ENCODE measurements at places on chromosomes 6 and 20.
A peak's percentile ranks its signal among the peaks of the same experiment; 100 is the strongest.

DNA sequence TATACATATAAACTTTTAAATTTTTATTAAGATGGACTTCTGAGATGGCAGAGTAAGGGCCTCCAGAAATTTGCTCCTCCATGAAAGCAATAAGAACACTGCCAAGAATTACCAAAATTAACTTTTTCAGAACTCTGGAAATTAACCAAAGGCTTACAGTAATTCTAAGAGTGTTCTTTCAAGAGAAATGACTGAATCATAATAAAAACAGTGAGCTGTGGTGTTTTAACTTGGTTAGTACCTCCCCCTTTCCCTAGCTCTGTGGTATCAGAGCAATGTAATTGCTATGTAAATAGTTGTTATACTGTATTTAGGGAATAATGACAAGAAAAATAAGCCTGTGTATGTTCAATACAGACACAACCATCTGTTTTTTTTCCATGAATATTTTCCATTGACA, 19.0 kb downstream of the HECA start:
- DNase-seq: no peak

DNA sequence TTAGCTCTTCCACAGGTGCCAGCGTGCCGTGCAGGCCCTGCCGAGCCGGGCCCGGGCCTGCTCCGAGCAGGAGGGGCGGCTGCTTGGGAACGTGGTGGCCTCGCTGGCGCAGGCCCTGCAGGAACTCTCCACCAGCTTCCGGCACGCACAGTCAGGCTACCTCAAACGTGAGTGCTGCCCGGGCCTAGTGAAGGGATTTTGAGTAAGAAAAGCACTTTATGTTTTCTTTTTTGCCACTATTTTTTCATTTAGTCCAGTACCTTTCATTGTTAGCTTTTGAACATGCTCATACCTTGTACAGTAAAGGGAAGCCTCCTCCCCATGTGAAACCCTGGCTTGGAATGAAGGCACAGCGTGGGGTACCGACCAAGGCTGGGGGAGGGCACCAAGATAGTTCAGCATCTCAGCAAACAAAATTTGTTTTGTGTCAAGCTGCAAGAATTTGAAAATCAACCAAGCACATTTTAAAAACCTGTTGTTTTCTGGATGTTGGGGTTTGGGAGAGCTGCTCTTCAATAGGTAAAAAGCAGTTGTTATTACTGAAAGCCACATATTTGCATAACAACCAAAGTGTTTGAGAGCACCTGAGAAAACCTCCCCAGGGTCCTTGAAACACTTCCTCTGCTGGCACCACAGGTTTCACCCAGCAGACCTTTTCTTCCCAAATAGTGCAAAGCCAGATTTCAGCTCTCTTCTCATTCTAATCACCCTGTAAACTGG, 18.4 kb downstream of the STX16 start:
- DNase-seq: no peak

GRCh38 chr6:44967481-44967880, 360.6 kb upstream of the RUNX2 start:
- no peak for DNase-seq

GRCh38 chr6:37713529-37714119, 15.9 kb upstream of the MDGA1 start:
- DNase-seq: peak; percentile 23

DNA sequence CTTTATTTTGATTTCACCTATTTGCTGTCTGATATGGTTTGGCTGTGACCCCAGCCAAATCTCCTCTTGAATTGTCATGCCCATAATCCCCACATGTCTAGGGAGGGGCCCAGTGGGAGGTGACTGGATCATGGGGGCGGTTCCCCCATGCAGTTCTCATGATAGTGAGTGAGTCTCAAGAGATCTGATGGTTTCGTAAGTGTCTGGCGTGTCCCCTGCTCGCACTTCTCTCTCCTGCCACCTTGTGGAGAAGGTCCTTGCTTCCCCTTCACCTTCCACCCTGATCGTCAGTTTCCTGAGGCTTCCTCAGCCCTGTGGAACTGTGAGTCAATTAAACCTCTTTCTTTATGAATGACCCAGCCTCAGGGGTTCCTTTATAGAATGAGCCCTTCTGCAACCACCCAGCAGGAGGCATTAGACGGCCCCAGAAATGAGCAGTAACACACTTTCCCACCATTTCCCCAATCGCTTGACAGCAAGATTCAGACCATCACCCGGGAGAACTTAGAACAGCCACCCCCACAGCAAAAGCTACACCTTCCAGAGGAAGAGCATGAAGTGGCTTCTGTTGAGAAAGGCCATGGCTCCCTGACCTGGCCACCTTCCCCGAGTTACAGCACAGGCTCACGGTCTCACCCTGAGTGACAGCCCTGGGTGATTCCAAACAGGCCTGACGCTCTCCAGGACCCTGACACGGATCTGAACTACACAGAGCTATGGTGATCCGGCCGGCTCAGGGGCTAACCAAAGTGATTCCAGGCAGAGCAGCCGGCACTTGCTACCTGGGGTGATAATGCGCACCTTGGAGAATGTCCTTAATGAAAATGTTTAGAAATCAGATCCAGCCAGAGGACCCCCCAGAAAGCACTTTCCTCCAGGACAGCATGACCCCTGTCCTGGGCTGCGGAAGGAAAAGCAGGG, 131.2 kb upstream of the CDH4 start:
- no peak for DNase-seq

GRCh38 chr6:11172501-11173327, 59.8 kb downstream of the NEDD9 start:
- no peak for DNase-seq

GRCh38 chr6:105713474-105714118, 310.7 kb upstream of the PREP start:
- DNase-seq: no peak

GRCh38 chr20:52941808-52942207, 30.4 kb upstream of the TSHZ2 start:
- DNase-seq: no peak

GRCh38 chr6:96522465-96523009, 931 bp downstream of the UFL1 start:
- no peak for DNase-seq

DNA sequence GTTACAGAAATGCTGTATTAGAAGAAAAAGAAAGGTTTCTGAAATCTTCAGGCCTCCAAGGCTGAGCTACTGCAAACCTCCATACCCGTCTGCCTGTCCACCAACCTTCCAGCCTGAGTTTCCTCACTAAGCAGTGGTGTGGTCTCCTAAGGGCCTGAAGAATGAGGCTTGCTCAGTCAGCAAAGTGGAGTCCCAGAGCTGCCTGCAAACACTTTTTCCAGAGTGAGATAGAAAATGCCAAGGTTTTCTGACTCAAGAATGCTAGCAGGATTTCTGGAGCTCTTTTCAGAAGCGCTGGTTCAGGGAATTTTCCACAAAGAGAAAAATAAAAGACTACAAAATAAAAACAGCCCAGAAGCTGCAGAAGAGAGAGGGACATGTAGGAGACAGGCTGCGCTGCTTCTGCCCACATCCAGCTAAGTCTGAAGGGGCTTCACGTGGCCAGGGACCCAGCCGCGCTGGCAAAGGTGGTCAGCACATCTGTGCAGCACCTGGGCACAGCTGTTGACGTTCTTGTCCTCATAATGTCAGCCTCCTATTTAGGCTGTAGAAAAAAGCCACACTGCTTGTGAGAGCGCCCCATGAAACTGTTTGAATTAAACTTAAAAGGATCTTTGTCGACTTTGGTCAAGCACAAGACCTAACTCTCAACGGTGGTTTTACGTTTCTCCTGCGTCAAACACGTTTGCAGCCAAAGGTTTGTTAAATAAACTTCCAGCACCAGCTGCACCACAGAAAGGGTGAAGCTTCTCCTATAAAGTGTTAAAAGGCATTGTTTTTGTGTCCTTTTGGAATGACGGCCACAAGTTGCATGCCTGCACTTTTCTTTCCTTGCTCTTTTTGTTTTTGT, 209.0 kb downstream of the THBS2 start:
- DNase-seq: no peak

DNA sequence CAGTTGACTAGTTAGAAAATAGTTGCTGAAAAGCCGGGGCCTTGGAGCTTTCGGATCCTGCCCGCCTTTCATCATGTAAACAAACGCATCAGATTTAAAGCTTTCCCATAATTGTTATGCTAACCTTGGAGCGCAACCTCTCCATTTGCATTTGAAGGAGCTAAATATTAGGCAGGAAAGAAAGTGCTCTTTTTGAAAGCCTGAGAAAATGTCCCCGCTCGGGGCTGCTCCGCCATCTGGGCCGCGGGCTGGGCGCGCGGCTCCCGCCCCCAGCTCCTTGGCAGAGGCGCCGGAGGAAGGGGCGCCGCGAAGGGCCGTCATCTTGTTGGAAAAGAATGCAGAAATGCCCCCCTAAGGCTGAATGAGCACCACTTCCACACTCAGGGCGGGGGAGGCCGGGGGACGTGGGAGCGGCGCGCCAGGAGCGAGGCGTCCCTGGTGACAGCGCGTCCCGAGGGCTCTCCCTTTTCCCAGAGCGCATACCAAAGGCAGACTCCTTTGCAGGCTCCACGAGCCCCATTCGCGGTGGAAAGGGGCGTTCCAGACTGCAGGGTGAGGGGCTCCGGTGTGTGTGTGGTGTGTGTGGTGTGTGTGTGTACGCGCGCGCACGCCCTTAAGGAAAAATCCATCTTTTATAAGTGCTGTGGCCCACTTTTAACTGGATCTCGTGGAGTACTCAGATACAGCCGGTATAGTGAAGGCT, 145.6 kb upstream of the ID4 start:
- no peak for DNase-seq

DNA sequence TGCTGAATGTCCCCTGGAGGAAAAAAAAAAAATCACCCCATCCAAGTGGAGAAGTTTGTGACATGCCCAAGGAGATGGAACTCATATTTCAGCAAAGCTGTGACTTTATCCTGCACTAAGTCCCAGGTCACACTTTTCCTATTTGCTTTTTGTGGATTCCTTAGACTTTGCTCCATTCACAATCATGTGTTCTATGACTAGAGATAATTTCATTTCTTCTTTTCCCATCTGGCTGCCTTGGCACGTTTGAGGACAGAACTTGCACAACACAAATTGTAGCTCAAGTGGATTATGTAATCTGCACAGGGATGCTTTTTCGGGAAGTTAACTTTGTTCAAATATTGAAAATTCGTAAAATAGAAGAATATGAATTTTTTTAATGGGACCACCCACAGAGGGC, 100.7 kb upstream of the PTPN1 start:
- no peak for DNase-seq

GRCh38 chr6:29071831-29072723, 15.0 kb downstream of the OR2B3 start:
- DNase-seq: no peak

DNA sequence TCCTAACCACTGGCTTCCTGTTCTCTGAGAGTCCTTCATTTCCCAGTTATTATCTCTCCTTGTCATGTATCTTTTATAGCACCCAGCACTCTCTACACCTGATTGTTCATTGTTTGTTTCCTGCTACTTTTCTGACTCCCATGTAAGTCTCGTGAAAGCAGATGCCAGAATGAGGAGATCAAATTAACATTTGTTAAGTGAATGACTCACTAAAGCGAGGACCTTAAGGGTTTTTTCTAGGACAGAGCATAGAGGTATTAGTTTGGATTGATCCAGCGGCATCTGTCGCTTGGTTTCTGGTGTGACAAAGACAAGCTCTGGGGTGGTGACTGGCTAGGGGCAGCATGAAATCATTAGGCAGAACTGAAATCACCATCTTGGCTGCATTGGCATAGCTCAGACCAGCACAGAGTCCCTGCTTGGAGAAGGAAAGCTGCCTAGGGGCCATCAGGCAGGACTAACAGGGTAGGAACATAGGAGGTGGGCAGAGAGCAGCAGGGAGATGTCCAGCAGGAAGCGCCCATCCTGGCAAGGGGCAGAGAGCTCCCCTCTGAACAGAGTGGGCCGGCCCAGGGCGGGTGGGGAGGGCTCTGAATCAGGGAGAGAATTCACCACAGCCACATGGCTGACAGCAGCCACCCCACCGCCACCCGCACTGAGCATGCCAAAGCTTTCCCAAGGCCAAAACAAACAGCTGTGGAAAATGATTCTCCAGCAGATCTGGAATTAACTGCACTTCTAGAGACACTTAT, 97.1 kb upstream of the CEP85L start:
- DNase-seq: peak; percentile 10
